ENCODE measurements at places on chromosomes 12 and 14.

DNA sequence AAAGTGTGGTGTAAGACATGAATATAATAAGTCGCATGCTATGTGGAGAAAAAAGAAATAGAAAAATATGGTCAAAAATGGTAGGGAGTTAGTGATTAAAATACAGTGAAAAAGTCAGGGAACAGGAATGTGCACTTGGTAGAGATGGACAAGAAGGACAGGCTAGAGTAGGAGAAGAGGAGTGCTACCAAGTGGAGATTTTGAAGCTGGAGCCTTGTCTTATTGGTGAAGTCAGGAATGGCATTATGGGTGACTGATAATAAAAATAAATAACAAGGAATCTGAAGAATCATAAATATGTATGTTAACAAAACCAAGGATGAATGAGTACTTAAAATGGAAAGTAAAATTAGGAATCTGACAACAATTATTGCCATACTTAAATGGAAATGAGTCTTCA, 204.8 kb downstream of the PRKD1 start:
- no peak for DNase-seq

DNA sequence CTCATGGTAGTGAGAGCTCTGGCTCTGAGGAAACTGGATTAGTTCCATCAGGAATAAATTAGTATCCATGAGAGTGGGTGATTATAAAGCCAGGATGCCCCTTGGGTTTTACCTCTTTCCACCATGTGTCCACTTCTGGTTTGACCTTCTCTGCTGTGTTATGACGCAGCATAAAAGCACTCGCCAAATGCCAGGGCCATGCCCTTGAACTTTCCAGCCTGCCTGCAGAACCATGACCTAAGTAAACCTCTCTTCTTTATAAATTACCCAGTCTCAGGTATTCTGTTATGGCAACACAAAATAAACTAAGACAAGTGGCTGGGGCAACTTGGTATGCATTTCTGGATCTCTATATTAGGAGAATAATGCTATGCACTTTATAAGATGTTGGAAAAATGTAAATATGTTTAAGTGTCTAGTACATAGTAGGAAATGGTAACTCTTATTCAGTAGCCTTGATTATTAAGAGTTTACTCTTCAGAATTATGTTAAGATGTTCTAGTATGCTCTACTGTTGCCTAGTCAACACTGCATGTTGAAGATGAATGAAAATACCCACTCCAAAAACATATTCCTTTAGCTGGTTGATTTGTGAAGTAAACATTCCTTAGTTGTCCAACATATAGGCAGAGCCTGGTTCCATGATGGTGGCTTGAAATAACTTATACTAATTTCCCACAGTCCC, 455.6 kb upstream of the TMPO start:
- no peak for DNase-seq

GRCh38 chr14:20477211-20477876, 8.1 kb downstream of the PNP start:
- DNase-seq = peak; percentile 51

DNA sequence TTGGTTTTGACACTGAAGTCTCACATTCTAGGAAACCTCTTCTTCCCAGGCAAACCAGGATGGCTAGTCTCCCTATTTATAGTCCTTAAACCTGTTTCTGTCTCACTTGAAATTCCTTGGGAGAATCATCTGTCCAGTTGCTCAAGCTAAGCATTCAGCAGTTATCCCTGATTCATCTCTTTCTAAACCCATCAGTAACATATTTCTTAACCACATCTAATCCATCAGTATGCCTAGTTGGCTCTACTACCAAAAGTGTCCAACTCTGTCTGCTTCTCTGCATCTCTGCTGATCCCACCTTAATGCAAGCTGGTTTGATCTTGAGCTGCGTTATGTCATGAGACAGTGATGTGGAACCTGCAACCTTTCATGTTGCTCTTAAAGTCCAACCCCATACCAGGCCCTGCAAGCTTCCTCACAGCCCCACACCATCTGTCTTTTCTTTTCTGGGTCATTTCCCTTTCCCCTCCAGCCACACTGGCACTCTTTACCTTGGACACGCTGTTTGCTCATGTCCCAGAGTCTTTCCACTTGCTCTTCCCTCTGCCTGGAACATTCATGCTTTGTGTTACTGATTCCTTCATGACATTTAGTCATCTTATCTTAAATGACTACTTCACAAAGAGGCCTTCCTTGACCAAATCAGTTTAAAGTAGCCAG, 380.8 kb upstream of the RGS6 start:
- no peak for DNase-seq

GRCh38 chr12:126903027-126903876, 1363.7 kb upstream of the TMEM132C start:
- no peak for DNase-seq

Measured in CD4-positive, alpha-beta T cell treated with Interleukin-10 for 1 hour (primary cell).